ENCODE measurements at places on chromosomes 4 and X.

DNA sequence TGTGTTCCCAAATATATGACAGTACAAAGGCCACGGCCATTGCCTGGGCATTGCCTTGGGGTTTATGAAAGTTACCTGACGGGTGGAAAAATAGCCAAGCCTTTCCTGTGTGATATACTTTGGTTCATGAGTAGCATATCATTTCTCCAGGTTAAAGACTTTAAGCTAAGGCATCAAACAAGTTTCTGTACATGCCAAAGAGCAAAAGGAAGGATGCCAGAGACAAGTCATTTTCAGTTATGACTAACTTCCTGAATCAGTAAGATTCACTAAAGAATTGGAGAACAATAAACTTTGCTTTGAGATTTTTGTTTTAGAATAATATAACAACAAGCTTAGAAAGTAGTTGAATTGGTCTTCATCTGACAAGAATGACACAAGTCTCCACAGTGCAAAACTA, 9.7 kb upstream of the GUF1 start:
- no peak overlapping the region for H3K4me3 ChIP-seq
- DNase-seq: no peak
- H3K4me1 ChIP-seq: no peaks in the 10 kb centered on the region
- H3K36me3 ChIP-seq: no peaks in the 10 kb centered on the region

DNA sequence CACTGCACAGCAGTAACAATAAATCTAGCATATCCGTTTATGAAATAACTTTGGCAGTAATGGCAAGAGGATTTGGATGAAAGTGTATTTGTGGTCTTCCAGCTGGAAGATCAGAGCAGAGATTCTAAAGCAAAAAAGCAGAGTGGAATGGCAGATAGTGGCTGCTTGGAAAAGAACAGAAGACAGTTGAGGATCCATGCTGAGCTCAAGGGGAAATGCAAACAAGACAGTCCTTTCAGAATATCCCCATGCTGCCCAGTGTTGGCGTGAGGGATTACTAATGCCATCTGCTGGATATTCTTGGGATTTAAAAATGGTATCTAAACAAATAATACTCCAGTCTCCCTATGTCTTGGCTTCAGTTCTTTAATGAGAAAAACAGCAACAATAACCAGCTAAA, 629.1 kb upstream of the ATOH1 start:
- H3K4me1 ChIP-seq: no peaks in the 10 kb centered on the region
- no peaks in the 10 kb centered on the region for H3K36me3 ChIP-seq
- no peak for DNase-seq
- no peak overlapping the region for H3K27ac ChIP-seq
- no peaks in the 10 kb centered on the region for H3K27me3 ChIP-seq
- no peak overlapping the region for H3K4me3 ChIP-seq

- peak overlapping the region; percentile 70 for H3K27ac ChIP-seq
- H3K4me3 ChIP-seq: peak overlapping the region; percentile 61
- DNase-seq: no peak
- H3K36me3 ChIP-seq: no peaks in the 10 kb centered on the region
- peaks cover 31% of the 10 kb centered on the region for H3K4me1 ChIP-seq
These were observed 207.7 kb downstream of the SOWAHB start for GRCh38 chr4:76690011-76690905.

- DNase-seq: no peak
- no peaks in the 10 kb centered on the region for H3K36me3 ChIP-seq
- no peak overlapping the region for H3K27ac ChIP-seq
- no peaks in the 10 kb centered on the region for H3K27me3 ChIP-seq
These were observed 441.0 kb downstream of the GPM6A start for GRCh38 chr4:175371091-175371490.

GRCh38 chr4:993111-994029, at the start of gene SLC26A1:
Gene SLC26A1 (minus strand): TSS chr4:993404. CDS start chr4:991703, 1,701 bp downstream.
- H3K27ac ChIP-seq: peak within 1 kb of the TSS; percentile 86
- peaks cover 17% of the 10 kb centered on the region for H3K4me1 ChIP-seq
- peak within 1 kb of the TSS; percentile 17 for H3K4me3 ChIP-seq
- H3K36me3 ChIP-seq: no peaks in the 10 kb centered on the region
- no peak for DNase-seq
- peaks cover 17% of the 10 kb centered on the region for H3K27me3 ChIP-seq

DNA sequence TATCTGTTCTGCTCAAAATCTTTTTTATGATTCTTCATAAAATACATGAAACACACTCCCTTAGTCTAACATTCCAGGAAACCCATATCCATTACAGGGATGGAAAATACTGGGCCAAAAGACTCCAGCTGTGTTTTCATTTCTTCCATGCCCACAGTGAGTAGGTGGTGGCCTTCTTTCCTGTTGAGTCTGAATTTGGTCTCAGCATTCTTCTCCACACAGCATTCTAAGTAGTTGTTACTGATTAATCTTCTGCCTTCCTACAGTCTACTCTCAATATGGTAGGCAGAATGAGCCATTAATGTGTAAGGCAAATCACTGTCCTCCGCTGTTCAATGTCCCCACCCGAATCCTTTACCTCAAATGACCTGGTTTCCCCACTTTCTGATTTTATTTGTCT, 370.6 kb upstream of the RPS6KA3 start:
- no peak overlapping the region for H3K4me3 ChIP-seq
- no peaks in the 10 kb centered on the region for H3K27me3 ChIP-seq
- H3K36me3 ChIP-seq: no peaks in the 10 kb centered on the region
- DNase-seq: no peak
- H3K4me1 ChIP-seq: no peaks in the 10 kb centered on the region

DNA sequence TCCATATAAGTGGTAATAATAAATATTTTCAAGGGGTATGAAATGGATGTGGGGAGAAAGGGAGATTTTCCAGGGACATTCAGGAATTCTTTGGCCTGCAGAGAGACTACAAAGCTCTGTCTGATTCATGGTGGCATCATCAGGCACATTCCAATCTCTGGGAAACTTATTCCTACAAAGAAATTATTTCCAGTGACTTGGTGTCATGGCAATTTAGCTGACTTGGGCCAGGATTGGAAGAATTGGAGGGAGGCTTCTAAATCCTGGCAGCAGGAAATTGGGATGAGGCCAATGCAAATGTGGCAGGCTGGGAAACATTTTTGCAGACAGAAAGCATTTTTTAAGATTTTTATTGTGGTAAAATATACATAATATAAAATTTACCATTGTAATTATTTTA, 204.6 kb downstream of the RTL9 start:
- H3K27ac ChIP-seq: no peak overlapping the region
- no peak overlapping the region for H3K4me3 ChIP-seq
- no peak for DNase-seq
- H3K4me1 ChIP-seq: no peaks in the 10 kb centered on the region
- H3K36me3 ChIP-seq: no peaks in the 10 kb centered on the region
- H3K27me3 ChIP-seq: no peaks in the 10 kb centered on the region

DNA sequence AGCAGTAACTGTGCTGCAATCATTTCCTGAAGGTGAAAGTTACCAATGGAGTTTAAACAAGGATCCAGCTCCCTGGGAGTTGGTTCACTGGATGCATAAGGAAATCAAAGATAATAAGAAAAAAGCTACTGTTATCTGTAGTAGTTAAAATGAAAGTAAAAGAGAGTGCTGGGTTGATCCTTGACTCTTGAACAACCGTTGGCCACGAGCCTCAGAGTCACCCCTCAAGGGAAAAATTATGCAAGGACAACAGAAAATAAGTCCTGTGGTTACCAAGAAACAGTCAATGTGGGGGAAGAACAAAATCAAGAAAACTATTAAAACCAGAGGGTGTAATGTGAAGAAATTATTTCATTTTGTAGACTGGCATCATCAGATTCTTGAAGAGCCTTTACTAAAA, 49.7 kb upstream of the DDIT4L start:
- H3K4me1 ChIP-seq: no peaks in the 10 kb centered on the region

DNA sequence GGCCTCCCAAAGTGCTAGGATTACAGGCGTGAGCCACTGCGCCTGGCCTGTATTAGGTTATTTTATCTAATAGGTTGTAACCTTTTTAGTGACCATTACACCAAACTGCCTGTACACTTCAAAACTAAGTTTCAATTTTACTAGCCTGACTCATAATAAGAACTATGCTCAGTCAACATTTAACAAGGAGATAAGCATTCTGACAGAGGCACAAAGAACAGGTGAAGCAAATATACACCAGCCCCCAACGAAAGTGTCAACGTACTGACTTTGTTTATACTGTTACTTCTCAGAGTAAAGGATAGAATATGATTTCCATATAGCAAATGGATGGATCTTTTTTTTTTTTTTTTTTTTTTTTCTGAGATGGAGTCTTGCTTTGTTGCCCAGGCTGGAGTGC, 62.8 kb downstream of the SHISA3 start:
- H3K36me3 ChIP-seq: peaks cover 16% of the 10 kb centered on the region
- no peak overlapping the region for H3K4me3 ChIP-seq

DNA sequence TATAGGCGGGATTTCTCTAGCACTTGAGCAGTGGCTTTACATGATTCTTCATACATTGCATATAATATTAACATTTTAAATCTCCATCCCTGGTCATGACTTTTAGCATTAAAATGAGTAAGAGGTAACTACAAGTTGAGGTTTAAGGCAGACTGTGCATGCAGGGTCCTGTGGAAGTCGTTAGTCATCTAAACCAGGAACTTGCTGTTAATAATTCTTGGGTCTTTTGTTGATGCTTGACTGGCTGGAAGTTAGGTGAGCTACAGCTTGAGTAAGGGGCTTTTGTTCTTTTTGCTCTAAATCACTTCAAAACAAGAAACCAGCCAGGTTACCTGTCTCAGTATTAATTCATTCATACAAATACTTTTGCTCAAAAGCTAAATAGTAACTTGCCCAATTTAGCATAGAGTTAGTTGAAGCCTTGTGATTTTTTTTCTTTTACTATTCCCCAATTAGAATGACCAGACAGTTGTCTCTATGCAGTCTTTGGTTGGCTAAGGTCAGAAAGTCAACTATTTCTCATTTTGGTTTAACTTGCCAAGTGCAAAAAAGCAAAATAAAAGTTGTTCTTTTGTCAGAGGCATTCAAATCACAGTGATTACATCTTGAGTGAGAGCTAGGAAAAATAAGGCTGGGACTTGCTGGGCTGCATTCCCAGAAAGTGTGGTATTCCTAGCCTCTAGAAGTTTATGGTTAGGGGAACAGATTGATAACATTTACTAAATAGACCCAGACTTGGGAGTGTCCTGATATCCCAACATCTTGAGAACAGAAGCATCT, 516.9 kb downstream of the PDHA2 start:
- no peak overlapping the region for H3K4me3 ChIP-seq
- H3K27ac ChIP-seq: no peak overlapping the region
- H3K36me3 ChIP-seq: no peaks in the 10 kb centered on the region

- no peaks in the 10 kb centered on the region for H3K4me1 ChIP-seq
- H3K27me3 ChIP-seq: no peaks in the 10 kb centered on the region
- DNase-seq: no peak
- H3K36me3 ChIP-seq: peaks cover 17% of the 10 kb centered on the region
- no peak overlapping the region for H3K4me3 ChIP-seq
These were observed 18.8 kb upstream of the CORIN start for GRCh38 chr4:47856713-47857112.

DNA sequence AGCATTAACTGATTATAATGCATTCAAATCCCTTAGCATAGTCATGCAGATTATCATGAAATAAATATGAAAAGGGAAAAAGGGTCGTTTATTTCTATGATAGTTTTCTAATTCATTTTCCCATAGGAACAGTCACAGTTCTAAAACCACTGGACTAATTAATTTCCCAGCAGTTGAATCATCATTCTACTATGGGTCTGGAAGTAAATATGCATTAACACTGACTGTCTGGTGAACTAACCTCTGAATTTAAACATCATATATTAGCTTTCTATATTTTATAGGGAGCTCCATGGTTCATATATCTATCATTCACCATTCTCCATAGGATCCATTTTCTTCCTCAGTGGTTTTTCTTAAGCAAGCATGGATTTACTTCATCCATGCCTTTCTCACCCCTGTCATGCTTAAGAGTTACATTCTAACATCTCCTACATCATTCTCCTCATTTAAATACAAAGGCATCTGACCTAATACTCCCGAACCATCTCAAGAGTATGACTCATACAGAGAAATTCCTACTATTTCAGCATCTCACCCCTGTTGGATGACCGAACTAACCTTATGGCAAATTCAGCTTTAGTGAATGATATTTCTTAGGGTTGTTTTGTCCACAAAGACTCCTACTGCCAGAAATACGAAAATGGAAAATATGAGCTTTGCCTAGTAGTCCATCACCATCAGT, 198.7 kb upstream of the ADAMTS3 start:
- H3K4me1 ChIP-seq: no peaks in the 10 kb centered on the region
- no peaks in the 10 kb centered on the region for H3K36me3 ChIP-seq
- H3K27me3 ChIP-seq: no peaks in the 10 kb centered on the region

DNA sequence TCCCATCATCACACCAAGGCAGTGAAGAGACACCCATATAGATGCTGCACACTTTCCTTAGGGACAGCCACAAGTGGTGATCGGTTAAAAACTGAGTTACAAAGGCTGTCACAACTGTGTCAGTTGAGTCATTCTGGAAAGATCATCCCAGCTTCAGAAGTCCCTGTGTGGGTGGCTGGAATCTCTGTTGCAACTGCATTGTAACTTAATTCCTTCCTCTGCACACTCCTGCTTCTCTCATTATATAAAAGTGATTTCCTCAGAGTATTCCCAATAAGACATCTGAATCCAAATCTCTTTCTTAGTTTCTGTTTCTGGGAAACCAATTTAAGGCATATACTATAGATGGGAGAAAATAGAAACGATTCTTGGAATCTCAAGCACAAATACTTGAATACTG, 88.1 kb downstream of the FSTL5 start:
- H3K4me1 ChIP-seq: no peaks in the 10 kb centered on the region
- H3K27ac ChIP-seq: no peak overlapping the region
- DNase-seq: no peak

DNA sequence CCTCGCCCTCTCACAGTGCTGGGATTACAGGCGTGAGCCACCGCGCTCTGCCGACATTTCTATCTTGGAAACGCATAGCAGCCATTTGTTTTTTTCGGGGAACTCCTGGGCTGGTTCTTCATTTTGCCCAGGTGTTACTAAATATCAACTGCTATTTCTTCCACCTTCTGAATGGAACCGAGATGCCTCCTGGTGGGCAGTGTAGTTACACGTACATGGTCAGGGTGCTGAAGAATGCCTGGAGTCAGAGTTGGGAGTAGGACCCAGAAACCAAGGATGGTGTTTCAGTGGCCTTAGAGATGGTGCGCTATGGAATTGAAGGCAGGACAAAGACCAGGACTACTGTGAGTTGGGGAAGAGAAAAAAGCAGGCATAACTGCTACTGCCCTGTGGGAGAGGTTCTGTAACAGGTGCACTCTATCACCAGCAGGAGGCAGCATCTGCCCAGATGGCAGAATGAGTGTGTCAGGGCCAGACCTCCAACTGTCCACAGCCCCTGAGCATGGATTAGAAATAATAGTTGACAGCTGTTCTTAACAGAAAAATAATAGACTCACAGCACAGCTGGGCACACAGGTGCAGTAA, 81.7 kb downstream of the ZC4H2 start:
- no peaks in the 10 kb centered on the region for H3K27me3 ChIP-seq
- no peaks in the 10 kb centered on the region for H3K4me1 ChIP-seq
- no peaks in the 10 kb centered on the region for H3K36me3 ChIP-seq
- no peak overlapping the region for H3K27ac ChIP-seq
- no peak for DNase-seq

DNA sequence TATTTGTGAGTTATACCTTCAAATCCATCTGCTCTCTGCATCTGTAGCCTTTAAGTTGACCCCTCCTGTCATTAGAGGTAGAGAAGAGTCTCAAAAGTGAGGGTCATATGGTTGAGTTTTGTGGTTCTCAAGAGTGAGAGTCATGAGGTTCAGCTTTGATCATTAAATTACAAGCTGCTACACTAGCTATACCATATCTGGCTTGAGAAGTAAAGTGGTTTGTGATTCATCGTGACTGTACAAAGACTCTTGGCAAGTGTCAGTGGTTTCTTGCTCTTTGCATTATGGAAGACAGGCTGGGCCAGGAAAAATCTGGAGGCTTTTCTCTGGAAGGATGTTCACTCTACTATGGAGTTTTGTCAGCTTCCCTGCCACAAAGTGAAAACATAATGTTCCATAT, 170.6 kb downstream of the ZC4H2 start:
- H3K27ac ChIP-seq: no peak overlapping the region
- H3K4me1 ChIP-seq: no peaks in the 10 kb centered on the region
- H3K4me3 ChIP-seq: no peak overlapping the region
- DNase-seq: no peak
- no peaks in the 10 kb centered on the region for H3K27me3 ChIP-seq
- H3K36me3 ChIP-seq: no peaks in the 10 kb centered on the region
